ENCODE measurements at places on chromosomes 4 and X. TPM values are rescaled to one million over a fixed set of nuclear protein-coding genes. Genes with fewer than 3 reads are reported as not detected.

GRCh38 chrX:13081395-13082205, 37.2 kb upstream of the FAM9C start:
- no peak for DNase-seq

GRCh38 chrX:111521169-111521568, 9.7 kb downstream of the SERTM2 start:
- DNase-seq = no peak

DNA sequence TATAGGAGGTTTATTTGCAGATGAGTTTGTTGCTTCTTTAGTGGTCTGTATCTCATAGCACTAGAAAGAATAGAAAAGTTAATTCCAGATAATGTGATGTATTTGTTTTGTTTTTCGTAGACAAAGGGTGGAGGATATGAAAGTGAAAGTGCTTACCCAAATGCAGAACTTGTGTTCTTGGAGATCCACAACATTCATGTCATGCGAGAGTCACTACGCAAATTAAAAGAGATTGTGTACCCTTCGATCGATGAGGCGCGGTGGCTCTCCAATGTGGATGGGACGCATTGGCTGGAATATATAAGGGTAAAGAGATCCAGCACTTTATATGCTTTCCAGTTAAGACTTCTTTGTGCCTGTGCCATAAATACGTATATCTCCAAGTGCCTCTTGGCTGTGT, 43.3 kb downstream of the MTMR1 start:
- no peak for DNase-seq

DNA sequence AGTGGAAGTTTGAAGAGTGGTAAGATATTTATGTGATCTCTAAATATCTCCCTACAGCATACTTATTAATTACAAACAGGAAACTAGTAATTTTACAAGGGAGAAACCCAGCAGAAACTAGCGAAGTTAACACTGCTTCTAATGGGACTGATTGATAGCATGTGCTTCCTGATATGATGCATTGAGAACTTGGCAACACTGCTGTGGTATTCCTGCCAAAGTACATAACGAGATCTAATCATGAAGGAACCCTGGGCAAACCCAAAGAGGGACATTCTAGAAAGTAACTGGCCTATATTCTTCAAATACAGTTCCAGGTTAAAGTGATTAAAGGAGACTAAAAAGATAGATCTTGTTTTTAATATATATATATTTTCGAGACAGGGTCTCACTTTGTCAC, 4.6 kb upstream of the GPR34 start:
- no peak for DNase-seq

- DNase-seq = no peak
Measured at GRCh38 chr4:98617358-98618047, 40.9 kb downstream of the TSPAN5 start.

DNA sequence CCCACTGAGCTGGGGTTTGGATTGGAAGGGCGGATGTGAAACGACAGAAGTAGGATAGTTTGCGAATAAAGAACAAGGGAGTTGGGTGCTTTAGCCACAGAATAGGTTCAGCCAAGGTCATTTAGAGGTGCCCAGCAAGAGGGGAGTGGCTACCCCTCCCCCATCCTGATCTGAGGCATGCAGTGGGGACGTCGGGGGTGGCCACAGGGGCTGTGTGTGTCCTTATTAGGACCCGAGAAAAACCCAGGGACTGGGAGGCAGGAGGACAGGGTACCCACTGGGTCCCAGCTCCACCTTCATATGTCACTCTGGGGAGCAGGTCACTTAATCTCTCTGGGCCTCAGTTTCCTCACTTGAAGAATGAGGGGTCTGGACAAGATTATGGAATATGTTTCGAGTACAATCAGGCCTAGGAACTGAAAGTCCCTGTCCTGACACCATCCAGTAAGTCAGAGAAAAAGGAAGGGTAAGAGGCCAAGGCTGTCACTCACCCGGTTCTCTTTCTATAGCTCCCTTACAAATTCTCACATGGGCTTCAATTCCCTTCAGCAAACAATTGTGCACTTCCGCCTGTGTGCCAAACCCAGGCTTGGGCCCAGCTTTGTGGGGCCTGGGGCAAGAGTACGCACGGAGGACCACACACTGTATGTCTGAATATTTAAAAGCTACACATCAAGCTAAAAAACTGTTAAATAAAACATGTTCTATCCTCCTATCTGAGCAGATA, 4.2 kb upstream of the NYX start:
- no peak for DNase-seq

DNA sequence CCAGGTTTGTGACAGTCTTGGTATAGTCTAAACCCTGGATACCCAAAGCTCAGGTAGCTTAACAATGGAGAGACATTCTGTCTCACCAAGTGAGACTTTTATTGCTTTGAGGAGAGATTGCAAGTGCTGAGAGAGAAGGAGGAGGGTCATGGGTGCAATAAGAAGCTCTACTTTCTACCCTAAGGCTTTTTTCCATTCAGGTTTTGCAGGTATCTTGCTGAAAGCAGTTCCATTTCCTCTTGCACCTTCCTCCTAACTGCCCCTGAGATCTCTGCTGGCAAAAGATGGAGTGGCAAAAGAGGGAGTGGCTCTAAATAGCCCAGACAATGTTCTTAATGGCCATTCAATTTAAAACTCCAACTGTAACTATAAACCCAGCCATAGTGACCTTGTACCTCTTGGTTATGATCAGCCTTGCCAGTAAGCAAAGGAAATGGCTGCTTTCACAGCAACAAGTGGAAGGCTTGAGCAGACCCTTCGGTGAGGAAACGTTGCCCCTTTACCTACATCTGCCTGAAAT, 105.6 kb upstream of the CPEB2 start:
- DNase-seq = no peak

DNA sequence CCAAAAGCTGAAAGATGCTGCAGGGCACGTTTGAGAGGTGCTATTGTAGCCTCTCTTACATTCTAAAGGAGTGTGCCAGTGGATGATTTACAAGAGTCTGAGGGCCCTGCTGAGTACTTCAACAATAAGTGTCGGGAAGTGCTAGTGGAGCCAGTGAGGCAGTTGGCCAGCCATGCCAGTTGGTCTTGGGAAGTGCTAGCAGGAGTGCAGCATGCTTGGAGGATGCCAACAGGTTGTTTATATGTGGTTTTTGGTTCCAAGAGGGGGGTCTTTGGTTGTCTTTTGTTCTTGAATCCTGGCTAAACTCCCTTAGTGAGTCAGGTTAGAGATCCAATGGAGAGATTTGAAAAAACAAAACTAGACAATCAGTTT, 335.3 kb downstream of the PABPC4L start:
- DNase-seq = no peak

- no peak for DNase-seq
Measured at GRCh38 chr4:102792361-102792936, 31.7 kb upstream of the MANBA start.

DNA sequence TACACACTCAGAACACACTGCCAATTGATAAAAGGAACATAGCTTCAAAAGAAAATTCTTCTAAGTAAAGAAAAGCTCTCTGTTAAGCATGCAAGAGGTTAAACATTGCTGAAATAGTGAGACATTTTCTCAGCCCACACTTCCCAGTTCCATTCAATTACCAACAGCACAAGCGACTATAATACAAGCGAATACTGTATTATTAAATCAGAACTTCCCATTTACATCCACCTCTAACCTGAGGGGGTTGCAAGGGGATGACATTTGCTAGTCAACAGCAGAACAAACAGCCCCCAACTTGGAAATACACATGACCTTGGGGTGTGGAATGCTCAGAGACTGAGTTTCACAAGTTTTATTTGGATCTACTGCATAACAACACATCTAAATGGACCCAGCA, 1.1 kb downstream of the FSTL5 start:
- no peak for DNase-seq

GRCh38 chr4:140861359-140862176, 105.4 kb upstream of the TBC1D9 start:
- DNase-seq = peak; percentile 64

DNA sequence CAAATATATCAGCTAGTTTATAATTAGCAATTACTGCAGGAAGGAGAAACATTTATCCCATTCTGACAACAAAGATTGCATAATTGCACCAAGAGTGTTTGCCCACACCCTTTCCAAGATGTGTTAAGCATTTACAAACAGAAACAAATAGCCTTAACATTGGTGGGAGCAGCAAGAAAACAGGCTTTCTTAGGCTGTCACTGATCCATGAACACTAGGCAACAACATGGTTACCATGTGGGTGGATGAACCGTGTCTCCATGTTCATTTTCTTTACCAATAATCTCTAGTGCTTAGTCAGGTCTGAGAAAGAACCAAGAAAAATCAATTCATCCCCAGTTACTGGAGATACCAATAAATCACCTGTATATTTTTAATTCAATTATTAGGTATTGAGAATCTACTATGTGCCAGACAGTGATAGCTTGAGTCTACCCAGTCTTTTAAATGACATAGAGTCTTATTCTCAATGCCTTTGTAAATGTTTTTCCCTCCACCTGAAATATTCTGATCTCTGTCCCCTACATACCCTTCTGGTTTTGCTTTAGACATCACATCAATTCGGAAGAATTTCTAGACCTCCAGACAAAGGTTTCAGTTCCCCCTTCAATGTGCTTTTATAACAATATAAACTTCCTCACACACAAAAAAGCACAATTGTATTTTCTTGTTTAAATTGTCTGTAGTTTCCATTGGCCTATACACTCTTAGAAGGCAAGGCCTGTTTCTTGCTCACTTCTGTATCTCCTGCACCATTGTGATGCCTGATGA, 286.6 kb downstream of the PPP1R2C start:
- no peak for DNase-seq

- no peak for DNase-seq
Measured at GRCh38 chr4:24867766-24868296, 45.0 kb downstream of the CCDC149 start.

GRCh38 chr4:149645790-149646189, 169.9 kb downstream of the IQCM start:
- DNase-seq = no peak

CAMK2D gene
- 125 TPM for total RNA-seq

PCSK1N gene
- 1.1 TPM for total RNA-seq

H2BW2 gene
- total RNA-seq = not detected

SPANXA1 gene
- not detected for total RNA-seq

PIN4 gene
- 8.1 TPM for total RNA-seq

ALAS2 gene
- 46.9 TPM for total RNA-seq

All from urinary bladder (tissue), 4 donors.